RWPE2 (cell line): ENCODE measurements at places on chromosomes 1 and 21.

- H3K36me3 ChIP-seq, result peaks cover 24% of the 10 kb centered on the region
- H3K27me3 ChIP-seq, result no peaks in the 10 kb centered on the region
- peak within 1 kb of the TSS; percentile 57 for H3K4me3 ChIP-seq
Measured at GRCh38 chr1:50959913-50960844, at the start of gene FAF1. FAF1 (minus strand) TSS chr1:50960267; CDS start chr1:50959811, 456 bp downstream.

DNA sequence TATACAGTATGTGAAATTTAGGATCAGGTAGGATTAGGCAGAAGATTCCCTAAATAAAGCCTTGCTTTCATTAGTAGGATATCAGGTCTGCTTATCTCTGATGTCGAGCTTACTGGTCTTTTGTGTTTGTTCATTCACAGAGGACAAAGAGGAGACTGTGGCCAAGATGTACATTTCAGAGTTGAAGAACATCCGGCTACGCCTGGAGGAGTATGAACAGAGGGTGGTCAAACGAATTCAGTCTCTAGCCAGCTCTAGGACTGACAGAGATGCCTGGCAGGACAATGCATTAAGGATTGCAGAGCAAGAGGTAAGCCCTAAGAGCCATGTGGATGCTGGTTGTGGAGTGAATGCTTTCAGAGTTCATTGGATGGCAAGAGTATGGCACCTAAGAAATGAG, 106.2 kb downstream of the MACF1 start:
- no peaks in the 10 kb centered on the region for H3K27me3 ChIP-seq
- H3K27ac ChIP-seq, result no peak overlapping the region
- H3K4me3 ChIP-seq, result no peak overlapping the region
- H3K36me3 ChIP-seq, result peaks cover 77% of the 10 kb centered on the region
- DNase-seq, result no peak
- H3K4me1 ChIP-seq, result no peaks in the 10 kb centered on the region

DNA sequence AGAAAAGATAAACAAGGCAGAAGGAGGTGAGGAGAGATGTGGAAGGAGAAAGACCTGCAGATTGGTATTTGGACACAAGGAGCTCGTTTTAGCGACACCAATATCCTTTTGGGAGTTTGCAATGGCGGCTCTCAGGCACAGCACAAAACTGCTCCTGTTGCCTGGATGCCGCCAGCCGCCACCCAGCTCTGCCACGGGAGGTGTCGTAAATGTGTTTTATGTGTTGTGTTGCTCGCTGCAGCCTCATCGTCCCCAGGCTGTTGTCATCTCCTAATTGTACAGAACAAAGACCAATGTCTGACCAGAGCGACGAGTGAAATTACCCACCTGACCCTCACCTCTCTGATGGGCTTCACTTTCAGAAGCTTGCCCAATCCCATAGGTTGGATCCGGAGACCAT, 96.6 kb upstream of the ZNF281 start:
- H3K27me3 ChIP-seq, result no peaks in the 10 kb centered on the region
- H3K27ac ChIP-seq, result no peak overlapping the region
- no peaks in the 10 kb centered on the region for H3K4me1 ChIP-seq

DNA sequence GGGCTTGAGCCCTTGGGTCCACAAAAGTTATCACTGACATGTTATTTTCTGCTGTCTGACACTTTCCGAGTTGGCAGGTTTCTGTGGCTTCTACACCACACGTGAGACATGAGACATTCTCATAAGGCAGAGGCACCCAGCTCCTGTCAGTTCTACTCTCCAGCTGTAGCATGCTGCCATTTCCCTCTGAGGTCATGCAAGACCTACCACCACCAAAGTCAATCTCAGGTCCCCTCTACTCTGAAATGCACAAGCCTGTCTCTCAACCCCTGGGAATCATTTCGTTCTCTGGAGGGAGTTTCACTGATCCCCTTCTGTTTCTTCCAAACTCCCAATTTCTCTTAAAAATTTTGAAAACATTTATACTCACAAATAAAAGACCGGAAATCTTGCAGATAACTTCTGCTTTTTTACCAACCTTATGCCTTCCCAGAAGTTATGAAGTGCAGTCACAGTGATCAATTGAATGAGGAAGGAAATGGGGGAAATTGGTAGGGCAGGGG, 39.5 kb upstream of the CR2 start:
- peaks cover 2% of the 10 kb centered on the region for H3K27me3 ChIP-seq
- DNase-seq, result no peak
- no peak overlapping the region for H3K4me3 ChIP-seq
- H3K27ac ChIP-seq, result no peak overlapping the region
- no peaks in the 10 kb centered on the region for H3K4me1 ChIP-seq

GRCh38 chr1:226653311-226653921, 85.7 kb downstream of the ITPKB start:
- peaks cover 16% of the 10 kb centered on the region for H3K4me1 ChIP-seq
- no peak overlapping the region for H3K27ac ChIP-seq
- no peaks in the 10 kb centered on the region for H3K36me3 ChIP-seq
- no peaks in the 10 kb centered on the region for H3K27me3 ChIP-seq
- no peak for DNase-seq

- H3K4me1 ChIP-seq, result no peaks in the 10 kb centered on the region
- no peak overlapping the region for H3K4me3 ChIP-seq
- H3K27ac ChIP-seq, result no peak overlapping the region
- no peak for DNase-seq
Measured at GRCh38 chr1:151478140-151478812, 19.0 kb upstream of the POGZ start.

DNA sequence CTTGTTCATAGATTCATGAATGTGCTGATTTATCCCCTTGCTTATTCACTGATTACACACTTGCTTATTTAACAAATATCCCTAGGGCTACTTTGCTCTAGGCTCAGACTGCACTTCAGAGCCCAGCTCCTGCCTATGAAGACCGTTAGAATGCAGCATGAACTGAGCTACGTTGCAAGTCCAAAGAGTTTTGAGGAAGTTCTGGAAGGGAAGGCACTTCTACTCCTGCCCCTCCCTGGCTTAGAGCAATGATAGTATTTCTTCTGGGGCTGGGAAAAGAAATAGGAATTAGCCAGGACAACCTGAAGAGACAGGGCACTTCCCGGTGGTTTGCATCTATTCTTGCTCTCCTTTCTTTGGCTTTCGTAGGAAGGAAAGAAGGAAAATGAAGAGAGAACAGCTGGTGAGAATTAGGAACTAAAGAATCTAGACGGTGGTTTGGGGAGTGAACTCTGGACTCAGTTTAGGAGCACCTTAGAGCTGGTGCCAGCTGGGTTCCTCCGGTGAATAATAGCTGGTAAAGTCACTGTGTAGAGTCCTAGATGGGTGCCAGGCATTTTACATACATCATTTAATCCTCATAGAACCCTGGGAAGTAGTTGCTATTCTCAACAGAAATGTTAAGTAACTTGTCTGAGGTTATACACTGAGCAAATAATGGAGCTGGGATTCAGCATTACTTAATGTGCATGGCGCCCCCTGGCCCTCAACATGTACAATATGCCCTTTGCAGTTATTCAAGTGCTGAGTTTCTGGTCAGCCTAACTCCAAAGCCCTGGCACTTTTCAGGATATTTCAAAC, 65.9 kb downstream of the NDUFS5 start:
- H3K27ac ChIP-seq, result no peak overlapping the region
- no peaks in the 10 kb centered on the region for H3K36me3 ChIP-seq
- H3K27me3 ChIP-seq, result no peaks in the 10 kb centered on the region
- no peak for DNase-seq
- H3K4me1 ChIP-seq, result no peaks in the 10 kb centered on the region
- H3K4me3 ChIP-seq, result no peak overlapping the region

- H3K4me3 ChIP-seq, result no peak overlapping the region
- H3K27ac ChIP-seq, result no peak overlapping the region
- peaks cover 3% of the 10 kb centered on the region for H3K4me1 ChIP-seq
- DNase-seq, result no peak
- no peaks in the 10 kb centered on the region for H3K36me3 ChIP-seq
- H3K27me3 ChIP-seq, result peaks cover 17% of the 10 kb centered on the region
Measured at GRCh38 chr1:212611000-212611948, 2.7 kb downstream of the ATF3 start.
